ENCODE measurements at places on chromosomes 5 and 9.

- peak; percentile 40 for DNase-seq
Observed at GRCh38 chr5:177005619-177006264, 837 bp downstream of the UIMC1 start.

- DNase-seq, result no peak
Observed at GRCh38 chr9:93597871-93598646, 21.7 kb downstream of the PHF2 start.

GRCh38 chr9:122822056-122822455 is 6.3 kb downstream of the PDCL start:
- DNase-seq, result no peak

DNA sequence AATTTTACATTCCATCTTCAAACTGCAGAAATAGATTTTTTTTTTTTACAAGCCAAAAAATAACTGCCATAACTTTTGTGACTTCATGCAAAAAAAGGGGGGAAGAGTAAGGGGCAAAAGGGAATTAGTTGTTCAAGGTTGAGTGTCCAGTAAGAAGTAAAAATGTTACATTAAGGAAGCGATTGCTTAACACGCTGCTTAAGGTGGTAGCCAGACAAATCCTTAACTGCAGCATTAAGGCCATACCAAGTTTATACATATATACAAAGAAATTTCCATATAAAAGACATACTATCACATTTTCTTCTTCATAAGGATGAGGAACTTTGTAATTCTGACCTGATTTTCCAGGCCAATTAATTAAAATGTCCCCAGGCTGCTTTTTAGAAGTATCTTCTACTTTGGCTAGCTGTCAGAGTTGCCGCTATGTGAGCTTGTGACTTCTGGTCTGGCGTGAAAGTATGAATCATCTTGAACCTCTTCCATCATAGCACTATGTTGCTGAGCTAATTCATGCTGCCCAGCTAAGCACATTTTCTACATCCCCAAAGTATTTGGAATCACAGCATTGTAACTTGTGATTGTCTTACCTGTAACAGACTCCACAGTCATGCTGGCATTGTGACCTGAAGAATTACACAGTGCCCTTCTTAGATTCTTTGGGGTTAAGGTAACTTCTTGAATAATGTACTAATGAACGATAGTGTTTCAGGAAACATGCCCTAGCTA is 40.0 kb downstream of the G3BP1 start:
- DNase-seq, result no peak

GRCh38 chr9:21056931-21057330 is 20.8 kb downstream of the IFNB1 start:
- DNase-seq, result no peak

DNA sequence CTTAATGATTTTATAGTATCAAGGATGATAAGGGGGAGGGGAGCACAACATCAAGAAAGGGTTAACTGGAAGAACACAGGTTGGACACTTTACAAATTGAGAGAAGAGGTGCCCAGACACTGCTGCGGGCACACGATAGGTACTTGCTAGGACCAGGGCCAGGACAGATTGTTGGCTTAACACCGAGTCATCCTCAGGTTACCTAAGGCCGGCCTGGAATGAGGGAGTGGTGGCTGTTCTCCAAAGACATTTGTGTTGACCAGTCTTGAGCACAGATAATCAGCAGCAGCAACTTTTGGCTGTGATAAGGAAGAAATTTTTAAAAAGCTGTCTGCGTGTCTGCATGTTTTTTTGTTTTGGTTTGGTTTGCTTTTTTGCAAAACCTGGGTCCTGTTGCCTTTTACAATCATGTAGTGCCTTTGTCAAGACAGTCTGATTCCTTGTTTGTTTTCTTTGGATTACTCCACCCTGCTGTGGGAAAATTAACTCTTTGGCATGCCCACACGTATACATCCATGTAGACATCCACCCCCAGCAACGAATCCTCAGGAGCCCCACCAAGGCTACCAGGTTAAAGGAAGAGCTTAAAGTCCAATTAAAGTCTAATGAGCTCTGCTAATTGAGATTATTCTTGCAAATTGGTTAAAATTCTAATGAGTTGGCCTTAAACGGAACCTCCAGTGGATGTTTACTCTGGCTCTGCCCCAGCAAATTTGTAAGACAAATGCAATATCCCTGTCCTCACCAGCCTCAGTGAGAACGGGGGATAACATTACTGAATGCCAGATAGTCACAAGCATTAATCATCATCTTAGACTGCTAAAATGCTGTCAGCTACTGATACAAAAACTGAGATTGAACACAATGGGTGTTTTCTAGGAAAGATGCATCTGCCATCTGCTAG is 382.3 kb downstream of the ACTL7B start:
- no peak for DNase-seq

GRCh38 chr9:88835038-88835466 is 156.2 kb upstream of the S1PR3 start:
- DNase-seq, result no peak

GRCh38 chr9:38018241-38018957 is 50.6 kb downstream of the SHB start:
- no peak for DNase-seq

- DNase-seq, result no peak
Observed at GRCh38 chr5:137619191-137619870, 116.6 kb downstream of the KLHL3 start.

- DNase-seq, result no peak
Observed at GRCh38 chr5:75909223-75909622, 174.0 kb upstream of the SV2C start.

DNA sequence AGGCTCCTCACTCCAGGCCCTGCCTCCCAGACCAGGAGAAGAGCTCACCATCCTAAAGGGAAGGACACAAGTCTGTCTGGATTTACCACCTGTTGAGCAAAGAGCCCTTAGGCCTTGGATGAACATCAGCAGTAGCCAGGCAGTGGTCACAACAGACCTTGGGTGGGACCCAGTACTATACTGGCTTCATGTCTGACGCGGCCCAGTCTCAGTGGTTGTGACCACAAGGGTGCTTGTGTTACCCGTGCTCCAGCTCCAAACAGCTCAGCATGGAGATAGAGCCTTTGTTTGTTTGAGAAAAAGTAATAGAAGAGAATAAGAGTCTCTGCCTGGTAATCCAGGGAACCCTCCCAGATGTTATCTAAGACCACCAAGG is 617.4 kb downstream of the BRINP1 start:
- no peak for DNase-seq

DNA sequence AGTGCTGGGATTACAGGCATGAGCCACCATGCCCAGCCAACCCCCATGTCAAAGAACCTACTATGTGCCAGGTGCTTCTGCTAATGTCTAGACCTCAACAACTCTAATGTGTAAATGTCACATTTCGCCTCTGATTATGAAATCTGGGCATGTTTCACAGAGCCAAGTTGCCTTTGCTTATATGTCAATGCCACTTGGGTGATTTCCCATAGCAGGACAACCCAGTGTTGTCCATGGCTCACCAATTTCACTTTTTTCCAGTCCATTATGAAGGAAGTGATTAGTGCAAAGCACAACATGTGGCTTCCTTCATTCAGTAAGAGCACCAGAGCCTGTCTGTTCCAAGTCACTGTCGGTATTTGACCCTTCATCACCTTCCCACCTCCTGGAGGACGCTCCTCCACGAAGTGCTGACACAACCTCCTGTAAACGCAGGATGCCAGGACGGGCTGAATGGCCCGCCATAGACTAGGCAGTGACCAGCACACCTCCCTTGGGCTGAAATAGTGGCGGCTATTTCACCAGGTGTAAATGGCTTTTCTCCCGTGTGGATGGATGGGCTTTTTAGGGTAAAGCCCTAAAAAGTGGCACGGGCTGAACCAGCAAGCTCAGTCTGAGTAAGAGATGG is 962 bp upstream of the PKN3 start:
- DNase-seq, result no peak

DNA sequence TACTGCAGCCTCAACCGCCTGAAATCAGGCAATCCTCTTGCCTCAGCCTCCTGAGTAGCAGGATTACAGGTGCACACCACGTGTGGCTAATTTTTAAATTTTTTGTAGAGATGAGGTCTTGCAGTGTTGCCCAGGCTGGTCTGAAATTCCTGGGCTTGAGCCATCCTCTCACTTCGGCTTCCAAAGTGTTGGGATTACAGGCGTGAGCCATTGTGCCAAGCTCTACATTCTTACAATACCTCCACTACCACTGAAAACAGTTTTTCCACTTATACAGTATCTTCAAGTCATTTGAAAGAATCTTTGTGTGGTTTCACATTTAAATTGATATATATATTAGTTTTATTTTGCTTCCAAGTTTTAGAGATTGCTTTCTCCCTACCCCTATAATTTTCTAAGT is 42.6 kb downstream of the LARP1 start:
- no peak for DNase-seq

- no peak for DNase-seq
Observed at GRCh38 chr5:78602400-78602799, 46.2 kb downstream of the LHFPL2 start.

GRCh38 chr5:10607666-10608073 is 43.8 kb downstream of the ANKRD33B start:
- no peak for DNase-seq

GRCh38 chr5:76175821-76176403 is 92.7 kb downstream of the SV2C start:
- DNase-seq, result no peak

GRCh38 chr9:90502134-90502533 is 140.5 kb downstream of the DIRAS2 start:
- no peak for DNase-seq

GRCh38 chr9:91896513-91897121 is 53.4 kb downstream of the ROR2 start:
- no peak for DNase-seq

DNA sequence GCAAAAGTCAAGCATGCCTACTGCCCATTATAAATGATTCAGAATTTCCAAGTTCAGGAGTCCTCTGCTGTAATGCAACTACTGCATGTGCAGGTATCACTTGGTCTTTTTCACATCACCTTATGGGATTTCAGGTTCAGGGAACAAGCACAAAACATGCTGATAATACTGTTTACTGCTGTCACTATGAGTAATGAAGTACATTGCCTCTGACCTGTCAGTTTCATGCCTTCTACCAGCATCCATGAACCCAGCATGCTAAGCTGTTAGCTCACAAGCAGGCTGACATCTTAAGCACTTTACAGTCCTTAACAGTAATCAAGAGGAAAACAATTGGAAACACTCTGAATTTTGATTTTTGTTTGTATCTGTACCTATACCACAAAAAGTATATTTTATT is 743.8 kb downstream of the CDH12 start:
- DNase-seq, result no peak

GRCh38 chr5:133977161-133977787 is 8.8 kb upstream of the C5orf15 start:
- no peak for DNase-seq

GRCh38 chr9:127097683-127098082 is 24.8 kb downstream of the ANGPTL2 start:
- DNase-seq, result no peak

DNA sequence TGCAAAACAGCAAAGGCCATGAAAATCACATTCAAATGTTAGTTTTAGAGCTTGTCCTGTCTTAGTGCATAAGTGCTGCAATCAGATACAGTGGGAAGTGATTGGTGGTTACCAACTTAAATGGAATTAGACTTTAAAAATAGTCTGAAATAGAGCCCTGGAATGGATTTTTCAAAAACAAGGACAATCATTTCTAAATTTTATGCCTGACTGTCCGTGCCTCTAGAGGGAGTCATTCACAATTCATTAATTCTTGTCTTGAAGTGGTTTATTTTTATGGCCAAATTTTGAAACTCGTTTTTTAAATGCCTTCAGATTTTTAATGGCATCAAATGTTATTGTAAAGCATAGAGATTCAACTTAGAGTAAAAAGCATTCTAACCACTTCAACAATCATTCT is 561.8 kb upstream of the DAB2 start:
- DNase-seq, result no peak

DNA sequence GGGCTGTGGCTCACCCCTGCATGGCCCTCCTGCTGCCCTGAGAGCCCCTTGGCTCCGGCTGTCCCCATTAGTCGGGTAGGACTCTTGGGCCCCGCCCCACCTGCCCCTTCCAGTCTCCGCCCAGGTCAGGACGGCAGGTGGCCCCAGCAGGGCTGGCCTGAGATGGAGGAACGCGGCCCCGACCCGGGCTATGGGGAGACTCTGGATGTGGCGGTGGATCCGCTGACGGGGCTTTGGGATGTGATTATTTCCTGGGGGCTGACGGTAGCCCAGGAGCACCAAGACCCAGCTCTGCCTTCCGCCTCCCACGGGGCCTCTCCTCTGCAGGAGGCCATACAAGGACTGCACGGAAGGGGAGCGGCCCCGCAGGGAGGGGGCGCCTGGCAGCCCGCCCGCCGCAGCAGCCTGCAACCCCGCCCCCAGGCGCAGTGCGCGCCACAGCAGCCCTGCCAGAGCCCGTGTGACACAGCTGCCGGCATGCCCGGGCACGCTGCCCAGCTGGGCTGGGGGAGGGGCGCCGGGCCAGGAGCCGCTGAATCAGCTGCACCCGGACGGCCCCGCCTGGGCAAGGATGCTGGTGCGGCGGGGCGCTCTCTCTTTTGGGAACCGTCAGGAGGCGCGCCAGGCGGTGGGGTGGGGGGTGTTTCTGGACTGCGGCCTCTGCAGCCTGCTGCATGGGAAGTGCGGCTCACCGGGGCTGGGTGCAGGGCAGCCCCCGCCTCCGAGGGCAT is 9.2 kb downstream of the TMEM250 start:
- peak; percentile 86 for DNase-seq

DNA sequence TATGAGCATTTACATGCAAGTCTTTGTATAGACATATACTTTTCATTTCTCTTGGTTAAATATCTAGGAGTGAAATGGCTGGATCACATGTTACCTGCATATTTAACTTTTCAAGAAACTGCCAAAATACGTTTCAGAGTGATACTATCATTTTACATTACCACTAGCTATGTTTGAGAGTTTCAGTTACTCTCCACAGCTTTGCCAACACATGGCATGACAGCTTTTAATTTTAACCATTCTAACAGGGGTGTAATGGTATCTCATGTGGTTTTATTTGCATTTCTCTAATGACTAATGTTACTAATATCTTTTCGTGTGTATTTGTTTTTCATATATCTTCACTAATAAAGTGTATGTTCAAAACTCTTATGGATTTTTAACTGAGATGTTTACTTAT is 99.8 kb downstream of the DTWD2 start:
- DNase-seq, result no peak

DNA sequence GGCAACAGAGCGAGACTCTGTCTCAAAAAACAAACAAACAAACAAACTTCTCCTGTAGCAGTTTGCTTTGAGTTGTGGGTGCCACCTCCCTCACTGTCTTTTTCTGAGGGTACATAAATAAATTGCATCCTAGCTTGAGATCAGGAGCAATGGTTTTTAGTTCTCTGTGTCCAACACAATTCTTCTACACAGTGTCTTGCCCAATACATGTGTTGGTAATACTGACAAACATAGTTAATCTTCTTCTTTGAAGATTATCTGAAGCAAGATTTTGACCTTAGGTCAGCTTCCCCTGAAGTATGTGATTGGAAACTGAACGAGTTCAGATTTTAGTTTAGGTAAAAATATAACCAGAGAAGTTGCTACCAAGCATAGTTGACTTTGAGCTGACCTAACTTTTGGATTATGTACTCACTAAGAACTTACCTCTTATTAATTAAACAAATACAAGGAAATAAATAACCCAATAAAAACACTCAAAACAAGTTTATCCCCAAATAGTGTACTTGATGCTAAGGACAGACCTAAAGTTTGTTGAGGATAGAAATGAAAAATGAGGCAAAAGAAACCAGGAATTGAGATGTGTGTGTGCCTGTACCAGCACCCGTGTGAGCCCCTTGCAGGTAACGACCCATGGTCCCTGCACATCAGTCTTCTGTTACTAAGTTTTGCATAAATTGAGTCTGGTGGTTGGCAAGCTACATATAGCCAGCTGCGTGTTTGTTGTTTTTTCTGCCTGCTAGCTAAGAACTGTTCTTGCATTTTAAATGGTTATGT is 16.2 kb downstream of the TJP2 start:
- no peak for DNase-seq

All from stimulated activated CD8-positive, alpha-beta memory T cell treated with anti-CD3 and anti-CD28 coated beads, Interleukin-4, amount 100 ng/mL, for 4 hours (primary cell).